ENCODE measurements at places on chromosomes 6 and 20.

GRCh38 chr6:15374119-15374518 is 128.2 kb downstream of the JARID2 start:
- DNase-seq, result no peak

DNA sequence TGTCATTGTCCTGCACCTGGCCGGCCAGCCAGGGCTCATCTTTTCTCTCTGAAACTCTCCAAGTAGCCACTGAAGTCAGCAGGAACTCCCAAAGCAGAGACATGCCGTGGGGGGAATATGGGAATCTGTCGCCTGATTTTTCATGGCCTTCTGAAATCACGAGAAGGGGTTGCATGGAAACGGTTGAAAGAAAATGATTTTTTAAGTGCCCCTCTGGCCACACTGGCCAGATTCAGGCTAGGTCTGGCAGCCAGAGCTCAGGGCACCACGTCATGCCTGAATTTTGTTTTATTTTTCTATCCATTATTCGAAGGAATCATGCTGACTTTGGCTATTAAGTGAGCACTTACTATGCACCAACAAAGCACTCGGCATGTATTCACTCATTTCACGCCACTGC is 65.2 kb downstream of the EYA2 start:
- no peak for DNase-seq

DNA sequence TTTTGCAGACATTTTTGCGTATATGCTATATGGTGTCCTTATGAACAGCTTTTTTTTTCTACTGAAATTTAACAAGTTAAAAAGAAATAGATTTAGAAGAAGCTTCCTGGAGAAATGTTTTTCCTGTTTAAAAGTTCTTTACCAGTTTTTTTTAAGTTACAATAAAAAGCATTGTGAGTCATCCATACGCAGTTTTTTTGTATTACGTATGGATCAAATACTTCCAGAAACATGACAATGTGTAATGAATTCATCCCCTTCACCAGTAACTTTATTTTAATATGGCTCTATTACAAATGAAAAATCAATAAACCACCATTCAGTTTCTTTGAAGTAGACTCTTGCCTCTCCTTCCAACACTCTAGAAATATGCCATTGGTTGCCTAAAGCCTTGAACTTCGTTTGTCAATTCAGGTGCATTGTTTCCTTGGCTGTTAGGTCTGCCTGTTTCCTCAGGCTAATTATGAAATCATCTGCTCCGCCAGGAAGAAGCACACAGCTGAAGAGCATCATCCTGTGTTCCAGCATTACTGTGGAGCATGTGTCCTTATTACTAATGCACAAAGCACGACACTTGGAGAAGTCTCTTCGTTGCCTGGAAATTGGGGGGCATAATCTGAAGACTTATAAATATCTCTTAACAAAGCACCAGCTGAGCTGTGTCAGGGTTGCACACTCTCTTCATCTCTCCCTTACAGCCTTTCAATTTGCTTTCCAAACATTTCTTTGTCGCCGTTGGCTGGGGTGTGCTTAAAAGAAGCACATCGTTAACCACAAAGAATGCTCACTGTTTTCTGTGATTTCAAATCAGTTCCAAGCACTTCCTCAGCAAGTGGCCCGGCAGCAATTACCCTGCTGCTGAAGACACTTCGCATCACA is 9.6 kb downstream of the MOXD1 start:
- DNase-seq, result no peak

DNA sequence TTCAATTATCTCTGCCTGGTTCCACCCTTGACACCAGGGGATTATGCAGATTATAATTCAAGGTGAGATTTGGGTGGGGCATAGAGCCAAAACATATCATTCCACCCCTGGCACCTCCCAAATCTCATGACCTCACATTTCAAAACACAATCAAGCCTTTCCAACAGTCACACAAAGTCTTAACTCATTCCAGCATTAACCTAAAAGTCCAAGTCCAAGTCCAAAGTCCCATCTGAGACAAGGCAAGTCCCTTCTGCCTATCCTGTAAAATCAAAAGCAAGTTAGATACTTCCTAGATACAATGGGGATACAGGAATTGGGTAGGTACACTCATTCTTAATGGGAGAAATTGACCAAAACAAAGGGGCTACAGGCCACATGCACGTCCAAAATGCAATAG is 73.7 kb upstream of the SLC24A3 start:
- DNase-seq, result no peak

GRCh38 chr20:49312661-49313060 is 34.8 kb upstream of the ZNFX1 start:
- DNase-seq, result no peak

GRCh38 chr6:136225496-136225895 is 24.6 kb downstream of the MTFR2 start:
- no peak for DNase-seq

GRCh38 chr20:11053310-11053709 is 379.5 kb upstream of the JAG1 start:
- DNase-seq, result no peak

DNA sequence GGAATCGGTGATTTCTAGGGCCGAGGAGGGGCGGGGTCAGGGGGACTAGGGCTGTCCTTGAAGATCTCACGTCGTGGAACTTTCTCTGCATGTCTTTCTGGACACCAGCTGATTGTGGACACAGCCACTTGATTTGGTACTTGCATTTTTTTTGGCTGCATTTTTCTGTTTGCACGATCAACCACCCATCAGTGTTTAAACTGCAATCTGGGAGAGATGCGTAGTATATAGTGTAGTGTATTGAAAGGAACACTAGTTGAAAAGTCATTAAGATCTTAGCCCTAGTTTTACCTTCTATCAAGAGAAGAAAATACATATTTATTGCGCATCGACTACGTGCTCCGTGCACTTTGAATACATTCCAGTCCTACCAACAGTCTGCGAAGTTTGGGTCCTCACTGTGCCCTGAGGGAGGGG is 657 bp downstream of the NT5DC1 start:
- DNase-seq, result no peak

GRCh38 chr6:149468179-149468578 is 16.6 kb downstream of the ZC3H12D start:
- DNase-seq, result no peak

GRCh38 chr6:68025764-68026163 is 609.3 kb upstream of the ADGRB3 start:
- no peak for DNase-seq

GRCh38 chr6:110543106-110543505 is 66.7 kb upstream of the SLC22A16 start:
- DNase-seq, result peak; percentile 28

DNA sequence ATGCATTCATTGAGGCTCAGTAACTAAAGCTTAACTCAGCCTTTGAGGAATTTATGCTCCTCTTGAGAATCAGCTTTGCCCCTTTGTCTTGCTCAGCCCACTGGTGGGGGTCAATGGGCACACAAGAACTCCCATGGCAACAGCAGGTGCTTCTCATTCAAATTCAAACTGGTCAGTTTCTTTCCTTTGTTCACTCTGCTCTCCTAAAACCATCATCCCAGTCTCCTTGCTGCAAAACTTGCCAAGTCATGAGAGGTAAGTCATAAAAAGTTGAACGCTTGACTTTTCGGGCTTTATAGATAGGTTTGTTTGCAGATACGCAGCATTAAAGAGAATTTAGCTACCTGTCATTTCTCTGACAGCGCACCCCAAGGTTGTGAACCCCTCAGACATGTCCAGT is 146.8 kb downstream of the TFAP2A start:
- no peak for DNase-seq

DNA sequence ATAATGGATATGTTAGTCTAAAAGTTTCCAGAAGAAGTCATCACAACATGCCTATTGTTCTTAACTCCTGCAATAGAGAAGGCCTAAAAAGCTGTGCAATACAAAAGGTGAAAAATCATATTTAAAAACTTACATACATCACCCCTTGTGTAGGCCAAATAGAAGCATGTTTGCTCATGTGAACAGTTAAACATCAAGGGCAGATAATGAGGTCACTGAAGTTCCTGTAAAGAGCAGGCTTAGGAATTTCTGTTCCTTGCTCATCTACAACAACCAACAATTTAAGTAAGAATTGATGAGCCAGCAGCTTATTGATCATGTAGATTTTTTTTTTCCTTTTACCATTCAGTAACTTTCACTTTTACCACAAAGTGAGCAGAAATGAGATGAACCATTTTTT is 7.5 kb upstream of the NUP153 start:
- no peak for DNase-seq

DNA sequence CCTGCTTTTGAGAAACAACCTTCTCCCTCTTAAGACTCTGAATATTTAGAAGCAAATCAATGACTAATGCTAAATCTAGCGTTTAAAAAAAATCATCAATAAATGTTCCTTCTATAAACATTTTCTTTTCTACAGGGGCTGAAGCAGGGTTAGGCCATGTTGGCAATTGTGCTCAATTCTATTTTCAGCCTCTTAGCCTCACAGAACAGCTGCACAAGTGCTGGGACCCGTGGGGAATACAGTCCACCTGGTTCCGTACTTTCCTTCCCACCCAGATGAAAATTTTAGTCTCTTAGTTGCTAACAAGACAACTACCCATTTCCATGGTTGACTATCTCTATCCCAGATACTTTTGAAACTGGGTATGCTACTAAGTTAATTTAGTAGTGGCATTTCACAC is 138.6 kb downstream of the RPS12 start:
- no peak for DNase-seq

- DNase-seq, result peak; percentile 7
These were observed 32.3 kb upstream of the LGSN start for GRCh38 chr6:63352069-63352543.

- no peak for DNase-seq
These were observed 3.0 kb upstream of the GRM4 start for GRCh38 chr6:34148631-34149451.

DNA sequence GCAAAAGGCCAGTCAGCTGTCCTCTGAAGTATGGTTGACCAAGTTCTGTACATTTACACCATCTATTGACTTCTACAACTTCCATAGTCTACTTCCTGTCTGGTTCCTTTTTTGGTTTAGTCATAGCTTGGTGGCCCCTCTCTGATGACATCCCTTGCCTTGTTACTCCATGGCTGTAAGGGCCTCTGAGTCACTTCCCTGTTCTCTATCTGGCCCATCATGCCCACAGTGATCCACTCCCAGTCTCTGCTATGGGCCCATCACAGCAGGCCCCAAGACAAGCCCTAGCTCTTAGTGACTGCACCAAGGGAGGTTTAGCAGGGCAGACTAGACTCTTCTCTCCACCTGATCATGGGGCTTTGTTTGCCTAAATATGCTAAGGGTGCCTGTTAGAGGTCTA is 441.6 kb downstream of the HACE1 start:
- DNase-seq, result no peak

DNA sequence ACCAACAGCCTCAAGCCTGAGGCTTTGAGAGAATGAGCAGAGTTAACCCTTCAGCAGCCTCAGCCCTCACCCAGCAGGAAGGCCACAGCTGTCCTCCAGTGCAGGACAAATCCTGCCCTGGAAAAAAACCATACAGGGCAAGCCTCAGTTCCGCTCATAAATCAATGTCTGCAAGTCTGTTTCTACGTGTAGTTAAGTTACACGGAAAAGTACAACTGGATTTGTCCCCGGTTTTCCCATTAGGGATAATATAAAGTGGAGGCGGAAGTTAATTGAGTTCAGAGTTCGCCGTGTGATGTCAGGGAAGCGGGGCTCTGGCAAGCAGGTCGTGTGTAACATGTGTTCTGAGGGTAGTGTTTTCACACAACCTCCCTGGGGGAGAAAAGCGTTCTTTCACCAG is 44.2 kb upstream of the EYA2 start:
- DNase-seq, result no peak

GRCh38 chr6:53130569-53131290 is 17.9 kb downstream of the GCM1 start:
- DNase-seq, result no peak

DNA sequence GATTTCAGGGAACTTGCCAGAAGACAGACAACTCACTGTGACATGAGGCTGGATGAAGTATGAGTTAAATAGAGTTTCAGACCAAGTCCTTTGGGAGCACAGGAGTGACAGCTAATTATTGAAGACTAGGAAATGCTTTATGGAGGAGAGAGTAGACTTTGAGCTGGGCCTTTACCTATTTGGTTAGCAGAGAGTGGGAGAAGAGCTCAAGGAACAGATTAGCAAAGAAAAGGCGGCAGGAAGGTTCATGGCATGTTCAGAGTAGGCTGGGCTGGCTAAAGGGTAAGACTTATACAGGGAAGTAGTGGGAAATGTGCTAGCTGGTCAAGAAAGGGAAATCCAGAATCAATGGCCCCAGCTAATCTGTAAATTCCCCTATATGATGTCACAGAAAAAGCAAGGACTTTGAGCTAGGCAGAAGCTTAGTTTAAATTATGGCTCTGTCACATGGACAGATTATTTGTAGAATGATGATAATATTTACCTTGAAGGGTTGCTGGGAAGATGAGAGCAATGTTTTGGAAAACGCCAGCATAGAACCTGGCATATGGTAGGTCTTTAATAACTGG is 19.0 kb downstream of the CEP250 start:
- no peak for DNase-seq

GRCh38 chr6:170439366-170440361 is 113.4 kb downstream of the PSMB1 start:
- DNase-seq, result no peak

DNA sequence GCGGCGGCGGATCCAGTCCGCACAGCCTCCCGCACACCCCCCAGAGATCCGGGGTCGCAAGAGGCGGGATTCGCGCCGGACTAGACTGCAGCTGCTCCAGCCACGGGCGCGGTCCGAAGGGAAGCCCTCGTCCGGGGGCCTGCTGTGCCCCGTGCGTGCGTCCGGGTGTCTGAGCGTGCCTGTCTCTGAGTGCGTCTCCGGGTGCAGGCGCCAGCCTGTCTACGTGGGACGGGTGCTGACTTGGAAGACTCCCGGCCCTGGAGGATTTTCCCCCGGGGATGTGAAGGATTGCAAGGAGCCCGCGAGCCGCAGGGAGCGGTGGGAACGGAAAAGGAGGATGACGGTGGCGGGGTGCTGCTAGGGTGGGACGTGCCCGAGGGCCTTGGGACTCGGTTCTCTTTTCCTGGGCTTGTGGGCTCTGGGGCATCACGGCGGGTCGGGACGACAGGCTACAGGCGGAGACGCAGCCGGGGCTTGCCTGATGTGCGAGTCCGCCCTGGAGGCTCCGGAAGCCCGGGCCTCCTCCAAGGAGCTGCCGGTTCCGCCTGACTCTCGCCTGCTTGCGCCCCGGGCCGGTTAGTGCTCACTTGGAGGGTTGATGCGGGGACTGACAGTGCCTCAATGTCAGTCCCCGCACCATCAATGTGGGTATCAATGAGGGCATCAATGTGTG is 5.7 kb downstream of the MAFB start:
- DNase-seq, result no peak

DNA sequence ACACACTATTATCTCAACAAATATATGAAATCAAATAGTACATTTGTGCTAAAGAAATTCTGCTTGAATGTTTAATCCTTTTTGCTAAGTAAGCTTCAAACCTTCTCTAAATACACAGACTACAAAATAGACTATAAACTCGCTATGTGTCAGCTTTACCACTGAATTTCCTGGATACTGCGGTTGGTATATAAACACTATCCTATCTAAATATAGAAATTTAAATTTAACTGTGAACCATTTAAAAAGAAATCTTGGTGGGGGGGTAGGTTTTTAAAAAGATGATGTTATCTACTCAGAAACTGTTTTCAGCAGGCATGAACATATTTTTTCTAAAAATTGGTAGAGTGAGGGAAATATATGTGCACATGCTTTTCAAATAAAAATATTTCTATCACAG is 306.5 kb upstream of the RUNX2 start:
- no peak for DNase-seq
